ENCODE measurements at places on chromosomes 3 and 15.

- DNase-seq: peak; percentile 4
Measured at GRCh38 chr15:35751413-35752133, 205.6 kb upstream of the DPH6 start.

GRCh38 chr3:137988982-137989381 is 21.0 kb upstream of the CLDN18 start:
- DNase-seq: no peak

DNA sequence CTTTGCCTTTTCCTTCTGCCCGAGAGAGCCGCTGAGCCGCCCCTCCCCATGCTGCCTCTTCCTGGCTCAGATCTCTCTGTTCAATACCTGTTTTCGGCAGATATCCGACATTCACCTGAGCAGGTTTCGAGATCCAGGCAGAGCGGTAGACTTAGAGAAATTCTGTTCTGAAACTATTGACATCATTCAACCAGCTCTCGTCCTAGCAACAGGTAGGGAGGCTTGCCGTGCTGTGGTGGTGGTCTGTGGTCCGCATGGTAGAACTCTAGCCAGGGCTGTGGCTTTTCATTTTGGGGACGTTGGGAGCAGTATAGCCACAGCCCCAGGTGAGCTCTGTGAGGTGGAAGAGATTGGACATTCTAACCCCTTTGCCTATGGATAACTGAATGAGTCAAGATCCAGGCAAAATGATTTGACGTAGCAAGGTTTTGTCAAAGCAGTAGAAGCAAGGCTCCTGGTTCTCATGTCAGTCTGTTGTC is 810 bp downstream of the TMEM62 start:
- DNase-seq: no peak

- DNase-seq: no peak
Measured at GRCh38 chr15:80549654-80550053, 145.5 kb upstream of the ABHD17C start.

DNA sequence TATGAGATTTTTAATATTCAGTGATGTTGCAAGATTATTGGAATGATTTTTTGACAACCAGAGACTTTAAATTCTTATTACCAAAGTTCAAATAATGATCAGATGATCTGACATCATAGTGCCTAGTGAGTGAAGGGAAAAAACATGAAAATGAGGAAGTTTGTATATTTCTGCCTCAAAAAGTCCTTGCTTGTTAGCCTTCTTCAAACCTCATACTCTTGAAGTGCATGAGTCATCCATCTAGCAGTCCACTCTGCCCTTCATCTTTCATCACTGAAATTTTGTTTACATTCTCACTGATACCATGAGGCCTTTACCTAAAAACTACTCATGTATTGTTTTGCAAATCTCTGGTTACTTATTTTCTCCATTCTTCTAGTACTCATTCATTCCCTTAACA is 23.9 kb upstream of the OR5H6 start:
- DNase-seq: no peak

- DNase-seq: no peak
Measured at GRCh38 chr3:101143012-101143411, 149.8 kb upstream of the ABI3BP start.

DNA sequence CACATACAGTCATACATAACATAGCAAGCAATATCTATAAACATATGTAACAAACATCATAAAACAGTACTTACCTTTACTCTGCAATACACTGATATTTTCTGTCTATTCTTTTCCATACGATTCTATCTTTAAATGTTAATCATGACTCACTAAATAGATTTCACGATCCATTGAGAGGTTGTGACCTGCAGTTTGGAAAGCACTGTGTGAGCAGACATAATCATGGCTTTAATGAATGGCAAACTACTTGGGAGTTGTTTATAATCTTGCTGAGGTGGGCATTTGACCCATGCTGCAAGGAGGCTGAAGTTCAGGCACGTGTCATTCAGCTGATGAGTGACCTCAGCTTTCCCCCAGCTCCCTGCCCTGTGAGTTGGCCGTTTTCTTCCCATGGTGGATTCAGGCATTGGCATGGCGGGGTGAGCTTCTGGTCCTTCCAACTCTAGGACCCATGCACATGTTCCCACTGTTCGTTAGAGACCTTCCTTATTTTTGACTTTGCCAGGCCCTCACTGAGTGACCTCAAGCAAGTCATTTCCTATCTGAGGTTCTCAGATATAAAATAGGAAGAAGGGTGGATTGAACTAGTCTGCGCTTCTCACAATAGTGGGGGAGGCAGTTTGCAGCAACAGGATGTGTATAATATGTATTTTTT is 41.7 kb downstream of the PAQR5 start:
- no peak for DNase-seq

Data from stimulated activated CD8-positive, alpha-beta memory T cell treated with anti-CD3 and anti-CD28 coated beads, Interleukin-4, amount 100 ng/mL, for 24 hours (primary cell).